ENCODE measurements at places on chromosomes 12 and 14.
A peak's percentile ranks its signal among the peaks of the same experiment; 100 is the strongest.

DNA sequence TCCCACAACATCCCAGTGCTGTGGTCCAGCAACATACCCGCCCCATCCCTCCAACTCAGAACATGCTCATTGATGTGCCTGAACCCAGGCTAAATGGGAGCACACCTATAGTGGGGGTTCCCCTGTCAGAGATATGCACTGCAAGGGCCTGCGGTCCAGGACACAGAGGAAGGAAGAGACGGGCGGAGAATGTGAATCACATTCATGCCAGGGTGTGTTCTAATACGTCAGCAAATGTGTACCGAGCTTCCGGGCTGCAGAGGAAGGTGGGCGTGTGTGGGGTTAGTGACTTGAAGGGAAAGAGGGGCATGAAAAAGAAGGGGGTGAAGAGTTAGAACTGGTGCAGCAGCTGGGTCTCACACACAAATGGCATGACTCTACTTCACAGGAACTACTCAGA, 83.7 kb downstream of the DPF3 start:
- no peak for DNase-seq

GRCh38 chr12:70383886-70384285, 17.8 kb downstream of the KCNMB4 start:
- DNase-seq = no peak

DNA sequence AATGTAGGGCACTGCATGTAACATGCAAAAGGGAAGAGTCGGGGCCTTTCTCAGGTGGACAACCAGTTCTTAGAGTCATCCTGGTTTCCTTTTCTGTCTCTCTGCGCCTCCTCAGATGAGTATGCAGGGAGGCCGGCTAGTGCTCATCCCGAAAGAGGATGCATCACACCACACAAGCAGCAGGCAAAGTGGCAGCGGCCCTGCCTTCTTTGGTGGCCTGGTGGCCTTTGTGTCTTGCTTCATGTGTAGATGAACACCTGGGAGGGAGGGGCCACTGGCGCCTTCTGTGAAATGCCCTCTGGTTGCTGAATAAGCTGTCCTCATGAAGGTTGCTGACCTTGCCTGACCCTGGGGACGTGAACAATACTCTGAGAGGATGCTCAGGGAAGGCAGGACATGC, 18.0 kb downstream of the SLC24A4 start:
- DNase-seq = no peak

DNA sequence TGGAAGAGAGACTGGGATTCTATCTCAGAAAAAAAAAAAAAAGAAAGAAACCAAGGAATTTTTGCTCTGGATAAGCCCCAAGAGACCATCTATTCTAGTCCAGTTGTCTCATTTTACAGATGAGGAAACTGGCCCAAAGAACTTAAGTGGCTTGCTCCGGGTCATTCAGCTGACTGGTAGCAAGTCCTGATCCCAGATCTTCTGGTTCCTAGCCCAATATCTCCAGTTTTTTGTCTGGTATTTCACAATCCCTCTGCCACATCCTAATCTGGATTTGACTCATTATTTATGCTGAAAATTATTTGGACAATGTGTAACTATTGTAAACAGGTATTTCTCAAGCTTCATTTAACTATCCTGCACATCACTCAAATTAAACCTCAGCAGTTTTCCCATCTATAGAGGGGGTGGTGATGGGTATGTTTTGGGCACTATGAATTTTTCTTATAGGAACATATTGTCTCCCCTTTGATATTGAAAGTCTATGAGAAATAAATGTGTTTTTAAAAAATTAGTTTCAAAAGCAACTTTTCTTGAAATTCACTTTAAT, 43.4 kb downstream of the PPP2R5E start:
- DNase-seq = no peak

DNA sequence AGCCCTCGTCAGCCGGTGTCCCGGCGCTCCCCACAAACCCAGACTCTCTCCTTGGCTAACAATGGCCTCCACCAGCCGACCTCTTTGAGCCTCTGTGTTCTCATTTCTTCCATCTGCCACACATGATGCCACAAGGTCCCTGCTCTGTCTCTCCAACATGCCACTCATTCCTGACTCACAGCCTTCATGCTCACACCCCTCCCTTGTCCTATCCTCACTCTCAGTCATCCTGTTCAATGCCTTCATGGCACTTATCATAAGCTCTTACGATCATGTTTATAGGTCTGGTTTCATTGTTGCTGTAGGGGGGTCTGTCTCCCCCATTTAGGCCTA, 9.6 kb upstream of the SERPINA11 start:
- no peak for DNase-seq

- peak; percentile 76 for DNase-seq
Measured at GRCh38 chr12:112386726-112387125, 4.5 kb upstream of the HECTD4 start.

DNA sequence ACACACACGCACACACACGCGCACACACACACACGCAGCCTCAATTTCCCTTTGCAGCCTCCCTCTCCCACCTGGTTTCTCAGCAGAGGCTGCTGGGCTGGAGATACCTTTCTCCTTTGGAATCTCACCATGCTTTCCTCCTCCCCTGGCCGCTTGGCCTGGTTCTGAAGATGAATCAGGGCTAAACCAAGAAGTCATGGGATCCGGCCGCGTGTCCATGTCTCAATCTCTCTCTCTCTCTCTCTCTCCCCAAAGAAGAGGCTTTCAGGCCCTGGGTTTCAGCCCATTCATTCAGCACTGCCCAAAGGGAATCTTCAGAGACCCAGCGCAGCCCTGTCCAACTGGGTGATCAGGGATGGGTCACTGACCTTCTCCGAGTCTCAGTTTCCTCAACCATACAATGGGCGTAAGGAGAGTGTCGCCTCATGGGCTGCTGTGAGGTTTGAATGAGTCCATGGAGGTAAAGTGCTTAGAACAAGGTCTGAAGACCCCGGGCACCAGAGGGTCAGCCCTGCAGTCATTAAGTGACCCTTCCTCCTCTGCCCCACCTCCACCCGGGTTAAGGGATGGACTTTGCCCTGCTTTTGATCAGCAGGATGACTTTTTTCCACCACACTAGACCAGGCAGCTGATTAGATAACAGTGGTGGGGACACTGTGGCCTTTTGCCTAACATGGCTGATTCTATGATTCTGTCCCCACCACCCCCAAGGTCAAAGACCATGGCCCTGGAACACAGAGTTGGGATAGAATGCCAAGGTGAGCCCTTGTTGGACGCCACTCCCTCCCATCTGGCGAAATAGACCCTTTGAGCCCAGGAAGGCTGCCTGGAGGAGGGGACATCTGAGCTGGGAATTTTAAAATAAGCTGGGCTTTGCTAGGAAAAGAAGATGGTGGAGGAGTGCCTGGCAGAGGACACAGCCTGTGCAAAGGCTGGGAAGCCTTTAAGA, 42.1 kb downstream of the SCARB1 start:
- no peak for DNase-seq

DNA sequence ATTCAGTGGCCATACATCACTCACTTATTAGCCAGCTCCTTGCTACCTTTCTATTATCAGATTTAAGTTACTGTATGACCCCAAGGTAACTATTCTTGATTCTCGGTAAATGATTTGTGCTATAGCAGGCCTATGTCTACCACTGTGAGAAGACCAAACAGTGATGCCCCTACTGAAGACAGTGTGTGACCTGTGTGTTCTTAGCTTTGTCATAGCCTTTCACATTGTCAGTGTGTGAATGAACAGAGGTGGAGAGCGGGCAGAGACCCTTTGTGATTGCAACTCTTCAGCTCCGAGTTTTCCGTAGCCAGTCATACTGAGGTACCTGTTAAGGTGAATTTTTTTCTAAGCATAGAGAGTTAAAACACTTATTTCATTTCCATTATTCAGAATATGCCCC, 294.0 kb downstream of the LRFN5 start:
- no peak for DNase-seq

DNA sequence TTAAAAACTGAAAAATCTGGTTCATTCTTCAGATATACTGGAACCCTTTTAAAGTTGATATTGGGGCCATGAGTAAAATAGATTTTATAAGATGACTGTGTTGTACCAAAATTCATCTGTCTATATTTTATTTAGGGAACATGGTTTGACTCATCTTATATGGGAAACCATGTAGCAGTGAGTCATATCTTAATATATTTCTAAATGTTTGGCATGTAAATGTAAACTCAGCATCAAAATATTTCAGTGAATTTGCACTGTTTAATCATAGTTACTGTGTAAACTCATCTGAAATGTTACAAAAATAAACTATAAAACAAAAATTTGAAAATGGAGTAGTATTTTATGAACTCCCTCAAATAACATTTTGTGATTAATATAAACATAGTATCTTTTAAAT, 14.2 kb downstream of the PTGER2 start:
- DNase-seq = no peak

DNA sequence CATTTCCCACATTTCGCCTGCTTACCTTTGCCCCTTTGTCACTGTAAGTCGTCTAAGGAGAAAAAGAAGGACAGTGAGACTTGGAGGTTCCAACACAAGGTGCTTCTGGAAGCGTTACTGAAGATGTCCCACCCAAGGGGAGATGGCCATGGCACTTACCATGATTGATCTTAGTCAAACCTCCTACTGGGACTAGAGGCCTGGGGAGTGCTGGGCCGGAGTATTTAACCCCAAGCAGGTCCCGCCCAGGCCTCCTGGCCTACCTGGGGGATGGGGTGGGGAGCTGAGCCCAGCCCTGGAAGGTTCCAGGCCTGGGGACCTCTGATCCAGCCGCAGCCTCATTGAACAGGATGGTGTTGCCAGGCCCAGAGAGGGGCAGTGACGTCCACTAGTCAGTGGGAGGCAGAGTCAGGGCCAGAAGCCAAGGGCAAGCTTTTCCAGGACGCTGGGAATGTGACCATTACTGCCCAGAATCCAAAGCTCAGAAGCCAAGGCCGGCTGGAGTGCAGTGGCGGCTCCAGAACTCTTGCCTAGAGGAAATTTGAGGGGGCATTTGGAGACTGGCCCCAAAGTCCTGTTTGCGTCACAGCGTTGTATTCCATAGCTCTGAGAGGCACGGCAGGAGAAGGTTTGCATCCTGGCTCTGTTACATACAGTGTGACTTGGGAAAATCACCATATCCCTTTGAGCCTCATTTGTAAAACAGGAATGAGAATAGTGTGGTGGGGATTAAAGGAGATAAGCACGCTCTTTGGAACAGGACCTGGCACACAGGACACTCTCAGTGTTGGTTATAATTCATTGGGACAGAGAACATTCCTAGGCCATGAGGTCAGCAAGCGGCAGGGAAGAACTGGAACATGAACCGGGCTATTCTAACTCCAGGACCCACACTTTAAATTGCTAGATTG, at the start of gene HPD:
Gene HPD, minus strand, starts transcription at position 198 of the 911 bp plus-strand sequence. Its CDS starts 36 bp downstream, at position 162.
- no peak for DNase-seq

Measured in GF-D8 (cell line).